ENCODE measurements at places on chromosomes 16 and 17.

GRCh38 chr17:31378638-31379037 is 12.8 kb upstream of the RAB11FIP4 start:
- DNase-seq = no peak

- DNase-seq = no peak
Observed at GRCh38 chr16:2056077-2056476, 8.3 kb downstream of the TSC2 start.

- no peak for DNase-seq
Observed at GRCh38 chr16:24013864-24014645, 178.3 kb downstream of the PRKCB start.

GRCh38 chr16:920051-920681 is 50.6 kb downstream of the LMF1 start:
- DNase-seq = no peak

GRCh38 chr17:2385240-2386210 is 15.3 kb downstream of the MNT start:
- no peak for DNase-seq

GRCh38 chr17:81712468-81713003 is 452 bp downstream of the SLC25A10 start:
- DNase-seq = no peak

GRCh38 chr17:40343219-40344119 is 21.1 kb downstream of the GJD3 start:
- no peak for DNase-seq

DNA sequence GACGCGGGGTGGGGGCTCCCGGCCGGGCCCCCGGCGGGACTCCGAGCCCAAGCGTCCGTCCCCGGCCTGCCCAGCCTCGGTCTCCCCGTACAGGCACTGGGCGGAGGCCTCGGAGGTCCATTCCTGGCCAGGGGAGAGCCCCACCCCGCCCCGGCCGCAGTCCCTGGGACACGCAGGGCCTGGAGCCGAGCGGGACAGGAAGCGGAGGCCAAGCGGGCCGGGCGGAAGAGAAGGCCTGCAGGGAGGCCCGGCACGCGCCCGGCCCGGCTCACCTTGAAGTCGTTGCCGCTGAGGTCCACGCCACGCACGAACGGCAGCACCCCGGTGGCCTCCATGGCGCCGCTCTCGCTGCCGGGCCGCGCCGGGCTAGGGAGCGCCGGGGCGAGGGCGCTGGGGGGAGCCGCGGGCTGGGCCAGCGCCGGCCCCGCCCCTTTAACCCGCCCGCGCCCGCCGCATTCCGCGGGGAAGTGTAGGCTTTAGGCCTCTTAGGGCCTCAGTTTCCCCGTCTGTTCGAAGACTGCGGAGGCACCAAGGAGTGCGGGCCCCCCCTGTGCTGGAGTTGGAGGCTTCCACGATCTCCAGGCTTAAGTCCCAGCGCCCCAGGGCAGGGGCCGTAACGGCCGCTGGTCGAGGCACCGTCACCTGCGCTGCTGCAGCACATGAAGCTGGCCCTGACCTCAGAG is at the start of gene FLII:
Gene FLII, minus strand, starts transcription at position 383 of the 683 bp plus-strand sequence. Its CDS starts 48 bp downstream, at position 335.
- DNase-seq = no peak

DNA sequence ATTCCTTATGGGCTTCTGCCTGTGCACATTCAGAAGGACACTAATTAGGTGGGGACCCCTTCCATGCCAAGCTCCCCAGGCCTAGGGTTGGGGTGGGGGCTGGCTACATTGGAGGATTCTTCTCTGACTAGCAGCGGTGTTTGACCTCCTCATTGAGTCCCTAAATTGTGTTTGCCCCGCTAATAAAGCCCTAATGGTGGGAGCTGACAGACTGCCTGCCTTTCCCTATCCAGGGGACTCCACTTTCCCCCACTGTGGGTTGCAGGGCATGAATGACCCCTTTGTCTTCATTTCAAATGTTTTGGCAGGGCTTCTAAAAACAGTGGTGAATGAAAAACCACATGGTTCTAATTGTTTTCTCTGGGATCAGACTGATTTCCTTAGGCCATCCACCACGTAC is 476.8 kb upstream of the CDH11 start:
- DNase-seq = no peak

DNA sequence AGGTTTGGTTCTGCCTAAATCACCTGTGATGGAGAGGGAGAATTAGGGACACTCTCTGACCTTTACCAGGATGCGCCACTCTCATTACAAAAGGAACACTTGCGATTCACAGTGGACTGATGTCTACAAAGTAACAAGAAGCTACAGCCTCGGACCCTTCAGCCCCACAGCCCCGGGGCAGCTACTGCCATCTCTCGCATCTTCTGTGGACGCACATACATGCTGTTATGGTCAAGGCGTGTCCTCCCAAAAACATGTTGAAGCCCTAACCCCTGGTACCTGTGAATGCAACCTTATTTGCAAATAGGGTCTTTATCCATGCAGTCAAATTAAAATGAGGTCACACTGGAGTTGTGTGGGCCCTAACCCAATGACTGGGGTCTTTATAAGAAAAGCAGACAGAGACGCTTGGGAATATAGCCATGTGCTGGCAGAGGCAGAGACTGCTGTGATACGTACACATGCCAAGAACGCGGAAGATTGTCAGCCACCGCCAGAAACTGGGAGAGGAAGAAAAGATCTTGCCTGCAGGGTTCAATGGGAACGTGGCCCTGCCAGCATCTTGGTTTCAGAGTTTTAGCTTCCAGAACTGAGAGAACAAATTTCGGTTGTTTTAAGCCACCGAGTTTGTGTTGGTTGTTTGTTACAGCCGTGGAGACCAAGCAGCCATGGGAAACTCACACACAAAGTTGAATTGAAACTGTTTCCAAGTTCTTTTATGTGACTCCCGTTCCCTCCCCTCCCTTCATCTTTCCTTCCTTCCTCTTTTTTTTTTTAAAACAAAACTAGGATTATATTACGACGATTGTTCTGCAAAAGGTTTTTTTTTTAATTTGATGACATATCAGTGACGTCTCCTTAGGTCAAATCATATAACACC is 23.1 kb downstream of the ATP2C2 start:
- DNase-seq = no peak

GRCh38 chr17:56679777-56680422 is 86.4 kb downstream of the NOG start:
- no peak for DNase-seq

DNA sequence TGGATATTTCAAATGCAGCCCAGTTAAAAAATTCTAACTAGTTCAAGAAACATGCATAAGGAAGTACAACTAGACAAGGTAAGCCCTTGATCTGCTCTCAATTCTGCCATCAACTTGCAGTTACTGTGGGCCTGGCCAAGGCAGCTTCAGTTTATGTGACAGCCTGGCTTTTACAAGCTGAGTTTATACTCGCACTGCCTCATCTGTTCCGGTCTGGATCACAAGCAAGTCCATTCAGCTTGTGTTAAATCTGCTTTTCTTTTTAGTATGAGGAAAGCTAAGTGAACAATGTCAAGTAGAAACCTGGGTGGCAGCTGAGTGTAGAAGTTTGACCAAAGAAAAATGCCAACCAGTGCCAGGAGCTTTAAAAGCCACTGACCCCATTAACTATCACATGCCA is 76.6 kb upstream of the CORO6 start:
- no peak for DNase-seq

DNA sequence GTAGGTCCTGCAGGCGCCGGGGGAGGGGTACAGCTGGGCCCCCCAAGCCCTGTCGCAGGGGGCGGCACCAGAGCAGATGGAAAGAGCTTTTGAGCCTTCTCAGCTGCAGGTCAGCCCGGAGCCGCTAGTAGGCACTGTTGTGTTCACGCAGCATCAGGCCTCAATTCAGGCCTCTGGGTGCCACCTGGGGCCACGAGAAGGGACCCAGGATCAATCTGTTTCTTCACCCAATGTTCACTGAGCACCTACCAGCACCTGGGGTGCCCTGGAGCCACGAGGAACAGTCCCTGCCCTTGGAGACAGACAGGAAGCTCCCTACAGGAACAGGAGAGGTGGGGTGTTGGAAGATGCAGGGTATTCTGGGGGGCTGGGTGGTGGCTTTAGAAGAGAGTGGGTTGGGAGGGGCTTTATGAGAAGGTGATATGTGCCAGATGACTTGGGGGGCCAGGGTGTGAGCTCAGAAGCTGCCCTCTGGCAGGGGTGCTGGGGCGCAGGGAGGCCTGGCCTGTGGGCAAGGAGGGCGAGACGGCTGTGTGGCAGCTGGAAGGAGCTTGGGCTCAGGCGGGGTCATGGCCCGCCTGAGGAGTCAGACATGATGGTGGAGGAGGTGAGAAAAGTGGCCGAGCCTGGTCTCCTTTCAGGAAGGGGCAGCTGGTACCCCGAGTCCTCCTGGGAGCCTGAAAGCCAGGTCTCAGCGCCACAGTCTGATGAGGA is 121.9 kb upstream of the GSE1 start:
- no peak for DNase-seq

DNA sequence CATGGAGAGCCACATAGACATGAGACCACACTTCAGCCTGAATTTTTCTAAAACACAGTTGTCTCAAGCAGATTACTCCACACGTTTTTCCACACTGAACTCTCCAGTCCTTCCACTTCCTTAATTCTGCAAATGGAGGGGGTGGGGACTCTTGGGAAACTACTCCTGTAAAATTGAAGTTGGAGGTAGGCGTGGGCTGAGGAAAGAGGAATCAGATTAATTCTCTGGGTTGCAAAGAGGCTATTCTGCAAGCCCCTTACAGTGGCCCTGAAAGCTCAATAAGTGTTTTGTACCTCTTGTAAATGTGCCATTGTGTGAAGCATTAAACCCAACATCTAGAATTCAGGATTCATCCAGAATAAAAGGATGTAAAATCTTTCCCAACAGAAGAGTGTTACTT is 9.6 kb downstream of the MARVELD3 start:
- no peak for DNase-seq

DNA sequence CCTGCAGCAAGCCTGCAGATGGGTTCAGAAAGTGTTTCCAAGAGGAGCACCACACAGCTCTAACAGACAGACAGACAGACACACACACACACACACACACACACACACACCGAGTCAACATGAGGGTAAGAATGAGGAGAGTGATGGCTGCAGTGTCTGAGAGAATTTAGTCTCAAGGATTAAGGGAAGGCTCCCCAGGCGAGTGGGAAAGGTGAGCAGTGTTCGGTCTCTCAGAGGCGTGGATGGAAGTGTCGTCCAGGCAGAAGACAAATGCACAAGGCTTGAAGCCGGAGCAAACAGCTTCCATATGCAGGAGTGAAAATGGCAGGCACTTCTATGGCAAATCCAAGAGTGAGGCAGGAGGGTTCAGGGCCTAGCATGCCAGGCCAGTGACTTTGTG is 770.1 kb downstream of the KCNJ18 start:
- DNase-seq = no peak

GRCh38 chr17:2053380-2054261 is 1.3 kb upstream of the HIC1 start:
- DNase-seq = peak; percentile 72

- DNase-seq = peak; percentile 45
Observed at GRCh38 chr17:66406701-66407644, 104.6 kb downstream of the PRKCA start.

DNA sequence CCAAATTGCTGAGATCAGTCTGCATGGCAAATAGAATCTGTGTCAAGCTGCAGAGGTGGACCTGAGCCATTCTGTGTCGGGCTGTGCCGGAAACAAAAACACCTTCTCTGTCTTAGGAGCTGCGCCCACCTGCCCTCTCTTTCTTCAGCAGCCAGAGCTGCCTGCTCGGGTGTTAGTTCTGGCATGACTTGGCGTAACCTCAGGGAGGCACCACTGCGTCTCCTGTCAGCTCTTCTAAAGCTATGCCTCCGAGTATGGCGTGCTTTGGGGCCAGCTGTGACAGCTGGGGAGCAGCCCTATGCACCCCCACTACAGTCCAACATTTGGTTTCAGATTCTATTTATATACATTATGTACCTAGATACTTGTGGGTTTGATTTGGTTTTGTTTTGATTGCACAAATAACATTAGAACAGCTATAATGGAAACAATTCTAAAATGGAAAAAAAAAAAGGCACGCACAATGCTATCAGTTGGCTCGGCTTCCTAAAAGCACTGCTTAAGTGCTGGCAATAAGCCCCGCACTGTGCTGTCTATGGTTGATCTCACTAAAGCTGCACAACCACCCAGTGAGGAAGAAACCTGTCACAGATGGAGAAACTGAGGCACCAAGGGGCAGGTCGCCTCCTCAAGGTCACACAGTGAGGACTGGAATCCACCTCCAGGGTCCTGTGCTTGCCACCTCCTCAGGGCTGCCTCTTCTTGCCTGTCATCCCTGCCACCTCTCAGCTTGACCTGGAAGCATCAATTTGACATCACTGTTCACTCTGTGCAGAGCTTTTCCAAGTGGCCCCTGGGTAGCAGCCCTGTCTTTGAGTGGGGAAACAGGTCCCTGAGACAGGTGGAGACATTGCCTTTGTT is 18.7 kb upstream of the ADGRG1 start:
- no peak for DNase-seq

DNA sequence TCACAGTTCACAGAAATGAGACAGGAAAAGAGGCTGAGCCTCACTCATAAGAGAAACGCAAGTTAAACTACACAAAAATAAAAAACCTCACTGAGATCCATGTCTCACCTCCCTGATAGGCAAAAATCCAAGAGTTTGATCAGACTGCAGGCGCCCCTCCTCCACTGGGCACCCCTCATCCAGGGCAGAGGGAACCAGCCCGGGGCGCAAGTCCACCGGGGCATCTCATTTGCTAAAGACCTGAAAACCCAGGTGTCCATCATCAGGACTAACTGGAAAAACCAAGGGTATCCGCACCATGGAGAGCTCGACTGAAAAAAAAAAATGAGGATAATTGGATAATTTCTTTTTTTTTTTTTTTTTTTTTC is 2.6 kb downstream of the HBZ start:
- DNase-seq = no peak

- DNase-seq = peak; percentile 92
Observed at GRCh38 chr17:40307001-40307730, 1.8 kb upstream of the RARA start.

GRCh38 chr17:32123782-32124181 is 18.5 kb upstream of the RHOT1 start:
- DNase-seq = no peak

GRCh38 chr17:80760511-80760911 is 215.9 kb downstream of the RPTOR start:
- DNase-seq = no peak
